ENCODE measurements at places on chromosomes 4 and X.

DNA sequence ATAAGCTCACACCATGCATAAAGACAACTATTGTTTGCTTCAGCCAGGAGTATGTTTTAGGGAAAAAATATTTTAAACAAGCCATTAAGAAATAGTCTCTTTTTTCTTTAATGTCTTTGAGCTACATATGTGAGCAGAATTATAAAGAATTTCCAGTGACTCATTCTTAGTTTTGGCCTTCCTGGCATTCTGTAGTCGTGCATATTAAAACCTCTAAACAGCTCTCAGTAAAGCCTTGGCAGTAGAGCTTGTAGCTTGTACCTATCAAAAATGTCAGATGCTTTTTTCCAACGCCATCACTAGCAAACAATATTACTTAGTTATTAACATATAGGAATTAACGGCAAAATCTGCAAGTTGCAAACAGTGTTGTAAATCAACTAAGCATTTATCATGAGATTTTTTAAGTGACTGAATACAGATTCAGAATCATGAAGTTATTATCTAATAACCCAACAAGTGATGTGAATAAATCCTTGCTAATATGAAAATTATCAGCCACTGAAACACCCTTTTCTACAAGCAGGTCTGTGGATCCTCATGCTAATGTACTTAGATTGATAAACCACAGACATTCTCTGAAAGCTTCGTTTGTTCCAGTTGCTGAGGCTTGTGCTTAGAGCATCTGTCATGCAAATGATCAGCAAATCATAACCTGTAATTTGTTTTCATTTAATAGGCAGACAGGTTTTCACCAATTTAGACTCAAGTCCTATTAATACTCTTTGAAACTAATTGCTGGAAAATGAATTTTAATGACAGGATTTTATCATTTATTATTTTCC, 412.0 kb upstream of the ATOH1 start:
- DNase-seq: no peak

- no peak for DNase-seq
Measured at GRCh38 chr4:113899271-113900070, 80.0 kb downstream of the ARSJ start.

- DNase-seq: no peak
Measured at GRCh38 chr4:155271557-155271956, 63.1 kb downstream of the NPY2R start.

DNA sequence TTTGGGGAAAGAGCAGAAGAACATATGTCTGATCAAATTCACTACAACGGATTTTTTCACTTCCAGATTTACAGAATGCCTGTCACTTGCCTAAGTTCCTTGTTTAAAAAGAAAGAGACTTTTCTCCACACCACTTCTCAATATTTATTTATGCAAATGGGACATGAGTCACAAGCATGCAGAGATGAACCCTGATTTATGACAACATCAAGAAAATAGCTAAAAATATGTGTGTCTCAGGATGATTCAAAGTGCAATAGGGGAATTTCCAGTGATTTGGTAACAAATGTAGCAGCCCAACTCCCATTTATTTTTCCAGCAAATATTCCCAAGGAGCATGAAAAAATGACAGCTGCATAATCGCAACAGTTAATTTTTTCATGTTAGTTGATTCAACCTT, 180.4 kb upstream of the FAT1 start:
- DNase-seq: no peak

- DNase-seq: no peak
Measured at GRCh38 chrX:34880656-34881055, 61.9 kb upstream of the FAM47B start.
